ENCODE measurements at places on chromosomes 6 and 20.

DNA sequence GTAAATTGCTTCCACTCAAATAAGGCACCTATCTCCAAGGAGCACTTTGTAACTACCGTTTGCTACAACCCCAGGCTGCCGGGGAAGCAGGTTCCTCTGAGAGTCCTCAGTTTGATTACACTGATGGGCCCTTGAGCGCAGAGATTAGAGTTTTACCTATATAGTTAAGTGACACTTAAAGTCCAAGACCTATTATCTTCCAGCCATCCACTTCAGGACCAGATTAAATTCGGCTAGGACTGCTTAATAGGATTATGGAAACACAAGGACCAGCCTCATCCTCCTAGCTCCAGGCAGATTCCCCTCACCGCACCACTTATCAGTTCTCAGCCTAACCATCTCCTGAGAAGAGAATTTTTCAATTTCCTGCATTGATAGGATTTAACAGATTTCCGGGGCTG, 64.7 kb upstream of the TIAM2 start:
- no peak for DNase-seq

DNA sequence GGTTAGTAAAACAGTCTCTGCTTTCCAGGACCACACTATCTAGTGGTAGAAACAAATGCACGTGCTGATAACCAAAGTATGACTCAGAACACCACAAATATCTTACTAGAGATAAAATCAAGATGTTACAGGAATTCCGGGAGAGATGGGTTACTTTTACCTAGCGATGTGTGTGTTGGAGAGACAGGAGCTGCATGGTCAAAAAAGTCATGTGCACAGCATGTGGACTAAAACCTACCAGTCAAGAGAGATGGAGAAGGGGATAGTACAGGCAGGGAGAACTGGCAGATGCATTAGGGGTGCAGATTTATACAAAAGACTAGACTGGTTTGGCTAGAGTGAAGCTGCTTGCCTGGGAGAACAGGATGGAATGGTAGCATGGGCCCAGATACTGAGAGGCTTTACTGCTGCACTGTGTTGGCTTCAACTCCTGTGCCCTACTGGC, 75.3 kb upstream of the MRAP2 start:
- DNase-seq, result no peak

DNA sequence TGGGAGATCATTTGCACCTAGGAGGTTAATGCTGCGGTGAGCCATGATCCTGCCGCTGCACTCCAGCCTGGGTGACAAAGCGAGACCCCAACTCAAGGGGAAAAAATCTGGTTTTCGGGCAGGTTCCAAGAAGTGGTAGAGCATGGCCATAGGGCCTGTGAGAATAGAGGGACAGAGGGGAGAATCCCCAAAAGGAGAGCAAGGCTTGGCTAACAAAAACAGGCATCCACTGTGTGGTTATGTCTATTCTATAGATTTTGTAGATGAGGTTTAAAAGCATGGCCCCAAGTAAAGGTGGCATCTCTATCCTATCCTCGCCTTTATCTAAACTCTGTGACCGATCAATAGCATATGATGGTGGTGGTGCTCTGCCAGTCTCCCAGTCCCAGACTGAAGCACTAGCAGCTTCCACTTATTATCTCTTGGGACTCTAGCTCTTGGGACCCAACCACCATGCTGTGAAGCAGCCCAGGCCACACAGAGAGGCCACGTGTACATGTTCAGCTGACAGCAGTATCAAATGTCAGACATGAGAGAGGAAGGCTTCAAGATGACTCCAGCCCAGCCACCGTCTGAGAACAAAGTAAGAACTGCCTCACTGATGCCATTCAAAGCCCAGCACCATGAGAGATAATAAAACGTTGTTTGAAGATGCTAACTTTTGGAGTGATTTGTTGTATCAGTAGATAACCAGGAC, 27.7 kb downstream of the EIF2S2 start:
- DNase-seq, result no peak

GRCh38 chr20:38926142-38926933, at the start of gene FAM83D:
TSS of gene FAM83D (plus strand) at chr20:38926417. CDS start at chr20:38926443, 26 bp downstream.
- peak; percentile 99 for DNase-seq

DNA sequence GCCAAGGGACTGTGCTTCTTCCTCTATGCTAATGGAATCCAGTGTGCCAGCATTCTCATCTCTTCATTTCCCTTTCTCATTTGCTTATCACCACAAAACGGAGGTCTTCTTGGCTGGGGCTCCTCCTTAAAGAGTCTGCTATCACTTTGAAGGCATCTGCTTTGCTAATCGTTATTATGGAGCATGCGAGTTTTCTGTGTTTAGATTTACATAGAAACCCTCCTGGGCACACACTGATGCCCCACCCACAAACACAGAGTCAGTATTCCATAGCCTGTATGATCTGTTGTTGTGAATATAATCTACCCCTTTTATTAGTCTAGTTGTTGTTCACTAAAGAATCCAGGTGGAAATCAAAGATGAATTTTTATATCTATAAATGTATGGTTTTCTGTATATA, 83.4 kb upstream of the XRN2 start:
- DNase-seq, result no peak

- DNase-seq, result no peak
Observed at GRCh38 chr6:16985513-16986284, 116.2 kb upstream of the STMND1 start.

DNA sequence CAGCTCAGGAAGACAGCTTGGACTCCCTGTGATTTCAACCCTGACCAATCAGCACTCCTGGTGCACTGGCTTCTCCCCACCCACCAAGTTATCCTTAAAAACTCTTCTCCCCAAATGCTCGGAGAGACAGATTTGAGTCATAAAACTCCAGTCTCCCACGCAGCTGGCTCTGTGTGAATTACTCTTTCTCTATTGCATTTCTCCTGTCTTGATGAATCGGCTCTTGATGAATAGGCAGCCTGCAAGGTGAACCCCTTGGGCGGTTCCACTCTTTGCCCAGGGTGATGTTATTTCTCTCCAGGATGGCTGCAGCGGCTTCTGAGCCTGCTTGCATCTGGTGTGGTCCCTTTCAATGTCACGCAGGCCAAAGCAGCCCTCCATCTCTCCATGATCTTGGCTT, 12.4 kb downstream of the SLC52A3 start:
- DNase-seq, result no peak

DNA sequence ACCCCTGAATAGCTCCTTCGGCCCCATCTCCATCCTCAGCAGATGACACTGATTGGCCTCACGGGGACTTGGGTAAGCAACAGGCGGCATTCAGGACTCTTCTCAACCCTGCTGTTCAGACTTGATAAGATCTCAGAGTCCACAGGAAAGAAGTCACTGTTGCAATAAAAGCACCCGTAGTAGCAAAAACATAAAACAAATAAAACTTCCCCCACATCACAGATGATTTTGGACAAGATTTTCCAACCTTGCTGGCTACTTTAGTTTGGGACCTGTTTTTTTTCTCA, 17.1 kb upstream of the C20orf144 start:
- DNase-seq, result no peak

DNA sequence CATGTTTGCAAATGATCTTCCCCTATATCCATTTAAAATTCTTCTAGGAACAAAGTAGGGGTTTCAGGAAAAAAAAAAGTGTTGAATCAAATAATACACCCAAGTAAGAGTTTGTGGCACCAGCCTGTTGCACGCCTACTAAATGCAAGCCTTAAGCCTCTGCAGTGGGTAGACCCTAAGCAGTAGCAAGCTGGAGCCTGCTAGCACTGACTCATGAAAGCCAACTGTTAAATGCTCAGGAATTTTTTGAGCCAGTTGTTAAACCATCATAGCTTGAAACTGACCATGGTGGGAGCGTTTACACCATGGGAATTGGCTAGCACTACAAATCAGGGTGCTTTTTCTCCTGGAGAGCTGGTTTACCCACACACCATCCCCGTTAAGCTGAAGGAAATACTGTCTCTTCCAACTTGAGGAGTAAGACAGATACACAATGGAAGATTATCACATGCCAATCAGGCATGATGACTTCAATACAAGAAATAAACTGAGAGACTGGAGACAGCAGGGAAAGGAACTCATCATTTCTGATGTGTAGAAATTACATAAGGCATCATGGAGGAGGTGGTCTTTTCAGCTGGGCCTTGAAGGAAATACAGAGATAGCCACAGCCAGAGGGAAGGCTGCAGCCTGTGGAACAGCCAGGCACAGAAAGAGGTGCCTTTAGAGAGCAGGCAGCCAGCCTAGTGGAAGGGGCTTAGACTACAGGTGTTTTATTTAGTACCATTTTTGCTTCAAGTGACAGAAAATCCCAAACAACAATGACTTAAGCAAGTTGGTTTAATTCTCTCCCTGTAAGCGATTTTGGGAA, 110.8 kb downstream of the SNX5 start:
- DNase-seq, result no peak

DNA sequence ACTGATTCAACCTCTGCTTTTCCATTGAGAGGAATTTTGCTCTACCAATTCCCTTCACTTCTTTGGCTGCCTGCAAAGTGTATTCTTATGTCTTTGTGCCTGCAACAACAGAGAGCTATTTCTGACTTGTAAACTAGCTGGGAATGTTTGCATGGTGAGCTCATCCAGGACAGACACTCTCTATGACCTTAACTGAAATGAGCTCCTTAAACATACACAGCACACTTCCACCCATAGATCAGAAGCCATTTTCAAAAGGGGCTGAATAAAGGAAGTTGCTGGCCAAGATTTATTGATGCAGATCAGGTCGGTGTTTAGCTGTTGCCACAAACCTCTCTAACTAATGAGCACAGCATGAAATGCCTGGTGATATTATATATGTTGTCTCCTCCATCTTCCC, 377.7 kb downstream of the BTBD9 start:
- DNase-seq, result no peak

DNA sequence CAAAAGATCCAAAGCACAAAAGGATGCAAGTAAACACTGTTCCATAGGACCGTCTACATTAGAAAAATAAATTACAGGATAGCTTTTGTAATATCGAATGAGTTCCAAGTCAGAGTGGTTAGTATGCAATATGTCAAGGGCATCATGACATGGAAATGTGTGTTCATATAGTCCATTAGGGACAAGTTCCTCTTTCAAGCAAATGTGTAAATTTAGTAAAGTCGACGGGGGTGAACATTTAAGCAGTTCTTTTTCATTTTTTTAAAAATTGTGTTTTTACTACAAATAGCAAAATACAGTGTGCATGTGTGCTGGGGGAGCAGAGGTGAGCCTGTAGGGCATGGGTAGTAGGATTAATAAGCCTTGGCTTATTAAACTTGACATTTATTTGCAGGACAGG, 359.0 kb downstream of the ESR1 start:
- no peak for DNase-seq

GRCh38 chr20:60509407-60509806, 551.2 kb downstream of the CDH26 start:
- DNase-seq, result no peak

DNA sequence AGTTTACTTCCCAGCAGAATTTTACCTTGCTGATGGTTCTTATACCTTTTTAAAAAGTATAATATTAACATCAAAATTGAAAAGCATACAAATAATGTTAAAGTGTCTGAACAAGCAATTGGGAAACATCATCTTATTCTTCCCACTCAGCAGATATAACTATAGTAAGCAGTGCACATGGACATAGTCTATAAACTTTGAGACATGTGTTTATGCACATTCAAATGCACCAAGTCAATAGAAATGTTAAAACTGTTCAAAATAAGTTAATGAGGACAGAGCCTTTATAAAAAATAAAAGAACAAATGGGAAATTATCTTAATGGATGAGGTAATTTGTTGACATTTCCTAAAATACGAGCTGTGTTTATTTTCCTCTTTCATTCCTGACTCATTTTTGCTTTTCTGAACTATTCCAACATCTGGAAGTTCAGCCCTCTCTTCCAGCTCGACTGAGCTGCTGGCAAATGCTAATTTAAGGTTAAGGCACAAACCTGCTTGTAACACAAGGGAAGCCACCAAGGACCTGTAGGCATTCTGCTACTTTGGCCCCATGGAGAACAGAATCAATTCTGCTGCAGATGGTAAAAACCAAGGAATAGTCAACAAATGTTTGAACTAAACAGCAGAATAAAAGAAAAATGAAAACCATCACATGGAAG, 110.3 kb upstream of the MAP3K4 start:
- DNase-seq, result no peak

- DNase-seq, result no peak
Observed at GRCh38 chr6:159360306-159360705, 191.1 kb downstream of the FNDC1 start.

- no peak for DNase-seq
Observed at GRCh38 chr20:32216179-32217142, 8.8 kb downstream of the POFUT1 start.

GRCh38 chr6:64580346-64580745, 944.7 kb downstream of the PHF3 start:
- no peak for DNase-seq

DNA sequence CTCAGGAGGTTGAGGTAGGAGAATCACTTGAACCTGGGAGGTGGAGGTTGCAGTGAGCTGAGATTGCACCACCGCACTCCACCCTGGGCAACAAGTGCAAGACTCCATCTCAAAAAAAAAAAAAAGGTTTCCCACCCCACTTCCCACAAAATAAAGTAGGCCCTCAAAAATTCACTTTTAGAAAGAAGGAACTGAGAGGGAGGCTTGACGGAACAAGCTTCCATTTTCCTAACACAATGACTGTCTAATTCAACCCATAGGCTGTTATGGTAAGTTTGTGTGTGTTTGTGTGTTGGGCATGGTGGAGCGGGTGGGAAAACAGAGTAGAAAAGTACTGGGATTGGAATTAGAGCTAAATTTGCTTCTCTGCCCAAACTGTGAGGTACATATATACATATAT, 98.4 kb upstream of the MAN1A1 start:
- no peak for DNase-seq

DNA sequence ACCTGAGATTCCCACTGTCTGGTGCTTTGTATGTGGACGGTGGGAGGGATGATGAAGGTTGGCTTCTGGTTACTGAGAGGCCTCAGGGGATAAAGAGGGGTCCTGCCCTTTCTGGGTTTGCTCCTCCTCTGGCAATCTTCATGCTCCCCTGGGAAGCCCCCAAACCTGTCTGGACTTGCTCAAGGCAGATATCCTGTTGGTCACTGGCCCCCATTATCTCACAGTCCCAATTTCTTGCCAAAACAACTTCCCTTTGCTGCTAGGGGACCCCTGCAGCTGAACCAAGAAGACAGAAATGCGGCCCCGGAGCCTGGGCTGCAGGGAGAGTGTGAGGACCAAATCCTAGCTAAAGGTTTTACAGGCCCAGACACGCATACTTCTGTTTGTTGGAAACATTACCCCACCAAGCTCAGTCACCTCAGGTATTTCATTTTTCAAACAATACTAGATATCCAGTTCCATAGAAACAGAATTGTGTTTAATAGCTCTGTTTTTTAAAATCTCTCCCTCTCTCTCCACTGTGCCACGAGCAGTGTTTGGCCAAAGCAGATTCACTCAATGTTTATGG, 63.4 kb upstream of the MRPS10 start:
- DNase-seq, result no peak

- no peak for DNase-seq
Observed at GRCh38 chr6:94389218-94389617, 969.9 kb upstream of the EPHA7 start.
